ENCODE measurements at places on chromosomes 6 and 20.

GRCh38 chr6:122730775-122731386 is 48.6 kb upstream of the FABP7 start:
- DNase-seq, result peak; percentile 13

DNA sequence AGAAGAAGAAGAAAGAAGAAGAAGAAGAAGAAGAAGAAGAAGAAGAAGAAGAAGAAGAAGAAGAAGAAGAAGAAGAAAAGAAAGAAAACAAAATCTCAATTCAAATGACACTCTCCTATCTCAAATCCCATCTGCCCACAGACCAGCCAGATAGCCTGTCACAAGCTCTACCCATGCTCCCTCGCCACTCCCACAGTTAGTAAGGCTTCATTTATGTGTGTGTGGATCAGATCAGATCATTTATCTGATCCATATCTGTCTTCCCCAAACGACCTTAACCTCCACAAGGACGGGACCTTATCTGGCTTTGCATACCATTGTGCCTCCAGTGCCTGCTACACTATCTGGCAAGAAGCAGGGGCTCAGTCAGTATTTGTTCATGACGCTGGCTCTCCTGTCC is 81.9 kb upstream of the RREB1 start:
- DNase-seq, result no peak

DNA sequence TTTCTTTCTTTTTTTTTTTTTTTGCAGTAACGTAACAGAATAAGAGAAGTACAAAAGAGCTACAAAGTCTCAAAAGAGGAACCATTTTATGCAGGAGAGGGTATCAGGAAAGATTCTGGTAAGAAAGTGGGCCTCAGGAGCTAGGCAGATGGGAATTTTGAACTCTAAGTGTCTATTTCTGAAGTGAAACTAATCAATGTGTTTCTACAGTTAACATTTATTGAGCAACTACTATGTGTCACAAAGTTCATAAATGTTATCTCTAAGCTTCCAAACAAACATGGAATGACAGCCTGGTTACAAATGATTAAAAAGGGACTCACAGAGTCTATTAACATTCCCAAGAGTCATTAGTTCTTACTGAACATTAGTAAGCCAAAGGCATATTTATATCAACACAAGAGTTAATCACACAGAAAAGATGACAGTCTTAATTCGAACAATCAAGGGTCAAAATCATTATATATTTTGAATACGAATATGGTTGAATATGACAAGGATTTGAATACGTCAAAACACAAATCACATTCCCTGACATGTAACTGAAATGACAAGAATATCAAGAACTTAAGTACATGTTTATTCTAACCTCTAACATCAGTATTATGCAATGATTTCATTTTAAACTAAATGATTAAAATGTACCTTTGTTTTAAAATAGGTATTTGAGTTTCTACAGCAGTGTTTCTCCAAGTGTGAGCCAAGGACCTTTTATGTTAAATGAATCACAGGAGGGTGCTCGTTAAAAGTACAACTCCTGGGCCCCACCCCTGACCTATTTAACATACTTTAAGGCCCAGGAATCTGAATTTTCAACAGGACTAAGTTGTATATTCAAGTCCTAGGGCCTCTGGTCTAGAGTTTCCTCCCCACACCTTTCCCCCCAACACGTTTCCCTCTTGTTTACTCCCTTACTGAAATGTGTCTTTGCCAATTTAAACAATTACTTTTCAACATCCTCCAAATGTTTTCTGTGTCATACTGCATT is 89.7 kb downstream of the ATXN1 start:
- DNase-seq, result no peak

- DNase-seq, result no peak
These were observed 242.1 kb downstream of the GJA1 start for GRCh38 chr6:121677571-121677970.

DNA sequence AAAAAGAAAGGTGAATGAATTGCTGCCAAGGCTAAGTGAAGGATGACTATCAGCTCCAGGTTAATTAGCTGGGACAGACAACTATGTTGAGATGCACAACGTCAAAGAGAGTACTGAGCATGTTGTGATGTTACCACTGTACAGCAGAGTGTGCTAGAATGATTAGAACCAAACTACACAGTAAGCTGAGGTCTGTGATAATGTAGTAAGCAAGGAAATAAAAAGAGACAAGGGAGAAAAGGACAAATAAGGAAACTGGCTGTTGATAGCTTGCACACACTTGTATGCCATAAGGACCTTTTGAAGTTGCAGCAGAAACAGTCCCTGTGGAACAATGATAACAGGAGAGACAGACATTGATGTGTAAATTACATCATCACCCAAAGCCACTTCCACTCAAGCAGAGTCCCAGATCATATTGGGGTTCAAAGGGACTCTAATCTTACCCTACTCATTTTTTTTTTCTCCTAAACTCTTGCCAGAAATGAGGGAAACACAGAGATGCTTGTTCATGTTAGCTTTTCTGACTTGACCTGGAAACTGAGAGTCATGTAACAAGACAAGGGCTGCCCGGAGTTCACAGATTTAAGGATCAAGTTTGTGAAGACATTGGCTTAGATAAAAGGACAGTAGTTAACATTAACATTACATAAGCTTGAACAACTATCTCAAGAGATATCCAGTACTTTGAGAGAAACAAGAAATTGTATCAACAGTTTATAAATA is 189.9 kb downstream of the CENPW start:
- DNase-seq, result no peak

GRCh38 chr6:49635480-49635879 is 1.2 kb downstream of the RHAG start:
- no peak for DNase-seq

DNA sequence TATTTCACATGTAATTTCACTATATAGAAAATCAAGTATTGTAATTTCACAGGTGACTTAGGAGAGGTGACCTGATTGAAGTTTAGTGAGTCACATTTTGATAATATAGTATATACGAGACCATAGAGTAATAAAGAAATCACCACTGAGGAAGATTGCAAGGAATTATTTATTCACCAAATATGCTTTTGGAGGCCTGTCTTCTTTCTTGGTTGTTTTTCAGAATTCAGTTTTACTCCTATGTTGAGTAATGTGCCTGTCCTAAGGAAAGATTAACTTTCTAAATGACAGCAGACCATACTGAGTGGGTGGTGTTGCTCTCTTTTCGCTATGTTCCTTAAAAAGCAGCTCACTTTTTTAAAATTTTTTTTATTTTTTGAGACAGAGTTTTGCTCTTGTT is 87.5 kb upstream of the FOXO3 start:
- DNase-seq, result no peak

GRCh38 chr6:106119546-106119945 is 33.4 kb downstream of the PRDM1 start:
- no peak for DNase-seq

DNA sequence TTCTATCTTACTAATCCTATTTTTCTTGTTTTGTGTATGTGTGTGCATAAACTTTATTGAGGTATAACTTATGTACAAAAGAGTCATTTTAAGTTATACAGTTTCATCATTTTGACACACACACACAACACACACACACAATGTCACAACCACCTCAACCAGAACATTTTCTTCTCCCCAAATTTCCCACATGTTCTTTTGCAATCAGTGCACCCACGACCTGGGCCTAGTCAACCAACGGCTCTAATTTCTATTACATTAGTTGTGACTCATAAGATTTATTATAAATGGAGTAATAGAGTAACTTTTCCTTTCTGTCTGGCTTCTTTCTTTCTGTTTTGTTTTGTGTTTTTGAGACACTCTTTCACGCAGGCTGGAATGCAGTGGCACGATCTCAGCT is 9.8 kb upstream of the POM121L2 start:
- no peak for DNase-seq

GRCh38 chr6:37648465-37649330 is 49.0 kb downstream of the MDGA1 start:
- no peak for DNase-seq

GRCh38 chr20:34952671-34953070 is 2.9 kb downstream of the GSS start:
- no peak for DNase-seq

DNA sequence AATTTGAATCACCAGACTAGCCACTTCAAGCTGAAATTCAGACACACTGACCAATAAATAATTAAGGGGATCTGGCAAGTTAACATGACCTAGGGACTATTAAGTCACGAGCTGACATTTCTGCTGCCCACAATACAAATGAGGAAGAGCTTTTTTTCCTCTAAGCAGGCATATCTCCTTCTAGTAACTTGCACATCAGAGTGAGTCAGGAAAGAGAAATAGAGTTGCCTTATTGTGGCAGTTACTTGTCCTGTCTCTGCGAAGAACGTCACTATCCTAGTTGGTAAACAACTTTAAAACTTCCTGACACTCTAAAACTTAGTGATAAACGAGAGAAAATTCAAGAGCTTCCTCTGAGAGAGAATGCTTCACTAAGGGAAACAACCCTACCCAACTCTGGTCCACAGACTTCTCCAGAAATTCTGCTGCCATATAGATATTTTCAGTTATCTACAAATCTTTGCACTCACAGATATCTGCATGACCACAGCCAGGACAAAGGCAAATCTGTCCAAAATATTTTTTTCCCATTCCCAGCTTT is 4.2 kb downstream of the PLA2G7 start:
- DNase-seq, result no peak

DNA sequence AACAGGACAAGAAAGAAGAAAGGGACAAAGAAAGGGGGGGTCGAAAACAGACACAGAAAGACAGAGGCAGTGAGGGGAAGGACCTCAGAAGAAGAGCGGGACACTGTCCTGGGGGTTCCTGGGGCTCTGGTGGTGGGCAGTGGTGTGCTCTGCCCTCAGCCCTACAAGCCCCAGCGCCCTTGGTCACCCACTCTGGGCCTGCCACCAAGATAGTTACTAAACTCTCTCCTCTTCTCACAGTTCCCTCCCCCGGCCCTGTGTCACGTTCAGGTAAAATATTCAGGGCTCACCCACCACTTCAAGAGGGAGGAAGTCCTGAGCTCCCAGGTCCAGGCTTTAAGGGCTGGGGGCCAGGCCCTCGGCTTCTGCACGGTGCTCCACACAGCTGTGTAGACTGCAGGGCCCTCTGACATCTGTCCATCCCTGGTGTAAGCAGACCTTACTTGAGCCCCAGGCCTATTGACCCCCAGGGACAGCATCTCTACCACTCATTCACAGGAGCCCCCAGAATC is 87.4 kb downstream of the MRPL14 start:
- no peak for DNase-seq

GRCh38 chr6:152184917-152185574 is 377.6 kb downstream of the ESR1 start:
- DNase-seq, result no peak

- DNase-seq, result no peak
These were observed 283.8 kb downstream of the ALDH8A1 start for GRCh38 chr6:134666125-134666524.

GRCh38 chr6:10951675-10952282 is 64.9 kb downstream of the SYCP2L start:
- DNase-seq, result peak; percentile 91

DNA sequence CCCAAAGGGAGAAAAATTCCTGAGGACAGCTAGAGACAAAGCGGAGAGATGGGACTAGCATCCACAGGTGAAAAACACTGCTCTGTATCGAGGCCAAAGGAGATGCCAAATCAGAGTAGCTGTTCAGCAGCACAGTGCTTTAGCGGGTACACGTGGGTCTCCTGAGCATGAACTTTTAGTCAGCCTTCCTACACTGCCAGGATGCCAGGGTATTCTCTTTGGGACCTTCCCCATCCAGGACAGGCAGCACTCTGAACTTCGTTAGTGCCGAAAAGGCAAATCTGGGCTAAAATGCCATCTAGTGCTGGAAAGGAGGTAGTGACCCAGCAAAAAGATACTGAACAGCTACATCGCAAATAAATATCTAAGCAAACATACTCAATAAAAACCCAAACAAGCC is 64.9 kb downstream of the C6orf58 start:
- no peak for DNase-seq

- DNase-seq, result peak; percentile 55
These were observed 49.4 kb upstream of the CD83 start for GRCh38 chr6:14068133-14068532.

- DNase-seq, result no peak
These were observed 45.1 kb downstream of the PTPRA start for GRCh38 chr20:2918096-2919049.

DNA sequence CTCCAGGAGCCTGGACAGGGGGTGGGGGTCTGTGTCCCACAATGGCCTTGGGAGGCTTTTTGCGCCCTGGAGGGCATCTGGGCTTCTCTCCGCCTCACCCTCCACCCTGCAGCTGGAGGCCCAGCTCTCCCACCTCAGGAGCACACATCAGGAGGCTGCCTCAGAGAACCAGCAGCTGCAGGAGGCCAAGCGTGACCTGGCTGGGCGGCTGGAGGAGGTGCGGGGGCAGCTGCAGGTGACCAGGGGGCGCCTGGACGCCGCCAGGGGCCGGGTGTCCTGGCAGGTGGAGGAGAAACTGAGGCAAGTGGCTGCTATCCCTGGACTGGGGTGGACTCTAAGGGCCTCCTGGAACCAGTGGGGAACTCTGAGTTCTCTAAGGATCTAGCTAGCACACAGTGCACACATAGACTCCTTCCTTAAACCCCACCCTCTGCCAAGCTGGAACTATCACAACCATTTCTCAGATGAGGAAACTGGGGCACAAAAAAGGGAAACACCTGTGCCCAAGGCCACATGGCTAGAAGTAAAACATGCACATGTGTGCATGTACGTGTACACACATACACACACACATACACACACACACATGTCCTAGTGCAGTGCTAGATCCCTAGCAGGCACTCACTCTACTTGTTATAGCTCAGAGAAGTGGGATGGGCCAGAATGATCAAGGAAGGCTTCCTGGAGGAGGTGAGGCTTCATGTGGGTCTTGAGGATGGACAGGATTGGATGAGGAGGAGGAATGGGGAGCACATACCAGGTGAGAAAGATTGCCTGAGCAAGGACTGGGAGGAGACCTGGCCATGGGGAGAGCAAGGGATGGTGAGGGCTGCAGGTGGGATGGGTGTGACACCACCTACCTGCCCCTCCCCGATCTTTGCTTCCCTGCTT is 22.9 kb downstream of the RAB44 start:
- DNase-seq, result no peak

- no peak for DNase-seq
These were observed 381.7 kb upstream of the JARID2 start for GRCh38 chr6:14863902-14864850.

GRCh38 chr6:125533710-125534397 is 215.6 kb upstream of the HEY2 start:
- DNase-seq, result peak; percentile 41

DNA sequence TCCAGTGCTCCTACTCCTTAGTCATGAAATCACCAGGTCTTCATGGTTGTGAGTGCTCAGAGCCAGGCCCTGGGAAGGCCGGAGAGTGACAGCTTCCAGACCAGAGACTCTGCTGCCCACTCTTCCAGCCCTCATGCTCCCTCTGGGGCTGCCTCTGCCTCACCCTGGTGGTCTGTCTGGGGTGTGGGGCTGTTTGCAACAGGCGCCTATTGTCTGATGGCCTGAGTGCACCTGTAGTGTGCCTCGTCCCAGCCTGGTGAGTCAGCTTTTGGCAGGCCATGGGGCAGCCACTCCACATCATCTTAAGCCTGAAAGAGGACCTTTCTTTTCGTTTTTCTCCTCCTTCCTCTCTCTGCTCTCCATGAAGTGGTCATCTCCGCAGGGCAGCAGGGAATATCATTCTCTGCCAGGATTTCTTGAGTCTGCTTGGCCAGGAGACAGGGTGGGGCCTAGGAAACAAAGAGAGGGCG is 173.8 kb downstream of the VEGFA start:
- peak; percentile 50 for DNase-seq
